ENCODE measurements at places on chromosomes 1 and 21.

DNA sequence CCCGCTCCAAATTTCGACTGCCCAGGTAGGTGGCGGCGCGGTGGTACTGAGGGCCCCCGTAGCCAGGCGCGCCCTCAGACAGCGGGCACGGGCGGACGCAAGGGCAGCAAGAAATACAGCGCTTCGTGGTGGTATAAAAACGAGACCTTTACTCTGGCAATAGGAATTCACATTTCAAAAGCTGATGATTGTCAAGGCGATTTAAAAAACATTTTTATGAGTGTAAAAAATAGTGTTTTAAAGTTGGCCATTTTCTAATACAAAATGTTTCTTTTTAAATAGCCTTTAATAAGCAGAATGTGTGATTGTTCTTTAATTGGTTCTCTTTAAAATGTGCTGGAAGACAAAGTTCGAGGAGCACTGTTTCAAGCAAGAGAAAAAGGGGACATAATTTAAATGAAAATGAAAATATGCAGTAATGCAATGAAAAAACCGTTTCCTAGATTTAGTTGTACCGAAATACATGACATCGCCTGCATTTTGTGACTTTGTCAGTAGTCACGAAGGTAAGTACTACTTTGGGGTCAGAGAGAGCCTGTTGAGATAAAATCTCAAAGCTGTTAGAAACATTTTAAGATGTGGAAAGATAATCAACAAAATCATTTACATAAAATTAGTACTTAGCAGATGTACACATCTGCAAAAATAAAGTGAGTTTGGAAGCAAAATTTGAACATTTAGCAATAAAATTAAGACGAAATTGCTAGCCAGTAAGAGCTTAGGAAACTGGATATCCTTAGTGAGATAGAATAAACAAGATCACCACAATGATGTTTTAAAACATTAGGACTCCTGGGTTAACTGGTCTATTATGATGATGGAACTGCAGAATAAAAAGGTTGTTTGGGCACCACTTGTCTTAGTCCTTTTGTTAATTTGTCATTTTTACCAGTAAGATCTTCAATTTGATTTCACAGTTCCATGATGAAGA, 1.1 kb upstream of the PSMG1 start:
- DNase-seq, result no peak

DNA sequence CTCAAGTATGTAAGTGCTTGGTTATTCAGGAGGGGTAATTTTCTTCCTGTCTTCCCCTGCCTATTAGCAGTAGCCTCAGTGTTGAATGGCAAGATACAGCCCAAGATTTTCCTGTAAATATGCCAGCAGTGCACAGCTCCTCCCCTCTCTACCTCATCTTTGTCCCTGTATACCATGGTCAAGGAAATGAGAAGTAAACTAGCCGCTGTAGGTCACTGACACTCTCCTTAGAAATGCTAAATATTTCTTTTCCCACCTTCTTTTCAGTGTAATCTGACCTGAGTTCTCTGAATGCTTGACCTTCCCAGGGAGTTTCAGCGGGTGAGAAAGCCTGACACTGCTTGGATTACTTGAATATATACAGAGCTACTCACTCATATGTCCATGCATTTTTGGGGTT, 84.1 kb upstream of the ZNF326 start:
- no peak for DNase-seq

GRCh38 chr21:38139380-38140168, 117.2 kb upstream of the KCNJ15 start:
- no peak for DNase-seq

DNA sequence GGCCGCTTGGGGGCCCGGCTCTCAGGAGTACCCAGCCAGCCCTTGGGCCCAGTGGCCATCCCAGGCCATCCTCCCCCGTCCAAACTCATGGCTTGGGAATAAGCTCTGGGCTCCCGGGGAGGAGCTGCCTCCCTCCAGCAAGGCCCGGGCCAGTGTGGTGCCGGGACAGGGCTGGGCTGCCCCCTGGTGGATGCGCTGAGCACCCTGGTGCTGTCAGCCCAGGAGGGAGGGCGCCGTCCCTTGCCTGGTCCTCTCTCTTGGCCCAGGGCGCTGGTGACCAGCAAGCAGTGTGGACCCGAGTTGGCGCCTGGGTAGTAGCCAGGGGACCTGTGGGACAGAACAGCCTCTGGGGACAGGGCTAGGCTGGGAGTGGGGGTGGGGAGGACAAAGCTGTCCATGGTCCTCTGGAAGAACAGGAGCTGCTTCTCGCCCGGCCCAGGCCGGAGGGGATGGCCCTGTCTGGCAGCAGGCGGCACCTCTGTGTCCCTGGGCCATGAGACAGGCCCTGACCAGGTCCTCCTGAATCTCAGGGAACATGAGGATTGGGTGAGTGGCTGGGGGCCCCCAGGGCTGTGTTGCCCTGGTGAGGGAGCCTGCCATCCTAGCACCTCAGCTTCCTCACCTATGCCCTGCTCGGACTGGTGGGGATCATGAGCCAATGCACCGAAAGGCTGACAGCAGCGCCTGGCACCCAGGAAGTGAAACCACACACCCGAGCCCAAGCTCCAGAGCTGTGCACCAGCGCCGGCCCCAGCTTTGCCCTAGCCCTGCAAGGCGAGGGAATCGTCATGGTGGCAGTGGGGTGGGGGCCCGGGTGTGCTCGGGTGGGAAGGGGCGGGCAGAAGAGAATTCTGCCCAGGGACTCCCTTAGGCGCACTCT, 9.4 kb downstream of the MORN1 start:
- DNase-seq, result peak; percentile 86

DNA sequence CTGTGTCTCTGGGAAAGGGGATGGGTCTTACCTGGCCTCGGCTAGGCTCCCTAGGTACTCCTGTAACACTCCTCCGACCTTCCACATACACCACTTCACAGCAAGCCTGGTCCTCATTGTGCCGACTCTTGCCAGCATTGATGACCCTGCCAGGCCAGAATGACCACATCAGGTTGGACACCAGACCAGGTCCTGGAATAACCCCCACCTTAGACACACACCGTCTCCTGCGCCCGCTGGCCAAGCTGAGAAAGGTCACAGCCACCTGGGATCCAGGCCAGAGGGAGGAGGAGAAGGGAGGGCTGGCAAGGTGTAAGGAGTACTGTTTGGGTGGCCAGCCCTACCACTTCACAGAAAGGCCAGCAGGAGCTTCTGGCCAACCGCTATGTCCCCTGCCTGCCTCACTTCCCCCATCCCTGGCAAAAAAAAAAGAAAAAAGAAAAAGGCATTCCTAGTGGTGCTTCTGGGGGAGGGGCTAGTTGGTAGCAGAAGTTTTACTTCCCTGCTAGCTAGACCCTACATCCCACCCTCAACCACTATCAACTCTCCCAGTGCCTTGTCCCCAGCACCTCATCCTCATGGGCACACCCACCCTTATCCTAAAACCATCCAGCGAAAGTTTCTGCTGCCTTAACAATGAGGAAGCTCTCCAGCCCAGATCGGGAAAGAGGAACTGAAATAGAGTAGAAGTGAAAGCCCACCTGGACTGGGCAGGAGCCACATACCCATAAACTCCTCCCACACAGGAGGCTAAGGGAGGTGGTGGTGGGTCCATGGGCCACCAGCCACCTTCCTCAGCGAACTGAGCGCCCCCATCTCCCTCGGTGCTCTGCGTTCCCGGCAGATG, 1.4 kb downstream of the PPM1J start:
- no peak for DNase-seq
